Stomach (tissue), 19 donors: ENCODE measurements at places on chromosomes 4 and X. TPM values are rescaled to one million over a fixed set of nuclear protein-coding genes. Genes with fewer than 3 reads are reported as not detected.

DNA sequence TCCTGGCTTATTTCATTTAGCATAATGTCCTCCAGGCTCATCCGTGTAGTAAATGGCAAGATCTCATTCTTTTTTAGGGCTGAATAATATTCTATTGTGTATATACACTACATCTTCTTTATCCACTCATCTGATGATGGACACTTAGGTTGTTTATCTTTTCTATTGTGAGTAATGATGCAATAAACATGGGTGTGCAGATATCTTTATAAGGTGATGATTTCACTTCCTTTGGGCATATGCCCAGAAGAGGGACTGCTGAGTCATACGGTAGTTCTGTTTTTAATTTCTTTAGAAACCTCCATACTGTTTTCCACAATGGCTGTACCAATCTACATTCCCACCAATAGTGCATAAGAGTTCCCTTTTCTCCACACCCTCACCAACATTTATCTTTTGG, 317.6 kb upstream of the CNKSR2 start:
- no peaks in the 10 kb centered on the region for H3K27me3 ChIP-seq
- H3K36me3 ChIP-seq = no peaks in the 10 kb centered on the region

GRCh38 chr4:71294301-71294700, 44.5 kb upstream of the SLC4A4 start:
- no peak for DNase-seq
- no peak overlapping the region for H3K4me3 ChIP-seq
- no peaks in the 10 kb centered on the region for H3K27me3 ChIP-seq
- peaks cover 24% of the 10 kb centered on the region for H3K4me1 ChIP-seq
- H3K36me3 ChIP-seq = no peaks in the 10 kb centered on the region

GRCh38 chr4:59855630-59856352, 1344.3 kb upstream of the ADGRL3 start:
- no peak overlapping the region for H3K4me3 ChIP-seq
- no peaks in the 10 kb centered on the region for H3K4me1 ChIP-seq
- no peak for DNase-seq

- no peaks in the 10 kb centered on the region for H3K36me3 ChIP-seq
- H3K4me3 ChIP-seq = peak overlapping the region; percentile 31
- no peaks in the 10 kb centered on the region for H3K27me3 ChIP-seq
- H3K4me1 ChIP-seq = no peaks in the 10 kb centered on the region
- H3K27ac ChIP-seq = peak overlapping the region; percentile 67
Measured at GRCh38 chrX:136780241-136780640, 491 bp downstream of the ARHGEF6 start.

DNA sequence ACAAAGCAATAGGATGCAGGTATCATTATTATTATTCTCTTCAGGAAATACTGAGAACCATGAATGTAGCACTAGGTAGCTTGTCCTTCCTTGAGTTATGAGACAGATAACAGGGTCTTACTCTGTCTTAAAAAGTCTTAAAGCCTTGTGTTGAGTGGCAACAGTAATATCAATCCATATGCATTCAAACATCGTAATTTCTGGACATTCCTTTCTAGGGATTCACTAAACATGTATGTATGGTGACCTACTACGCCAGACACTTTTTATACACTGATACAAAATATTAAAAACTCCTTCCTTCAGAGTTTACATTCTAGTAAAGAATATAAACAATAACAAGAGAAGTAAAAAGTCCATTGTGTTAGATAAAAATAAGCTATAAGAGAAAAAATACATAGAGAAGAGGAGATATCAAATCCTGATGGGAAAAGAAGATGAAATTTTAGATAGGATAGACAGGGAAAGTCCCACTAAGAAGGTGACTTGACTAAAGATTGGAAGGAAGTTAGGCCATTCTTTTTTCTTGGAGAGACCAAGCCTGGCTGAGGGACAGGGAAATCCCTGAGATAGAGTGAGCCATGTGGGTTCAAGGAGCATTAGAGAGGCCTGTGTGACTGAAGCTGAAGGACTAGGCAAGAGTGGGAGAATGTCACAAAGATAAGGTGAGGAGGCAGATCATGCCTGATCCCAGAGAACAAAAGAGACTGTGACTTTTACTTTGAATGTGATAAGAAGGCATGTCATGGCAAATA, 5.0 kb upstream of the DDX60L start:
- H3K4me1 ChIP-seq = no peaks in the 10 kb centered on the region
- no peak overlapping the region for H3K27ac ChIP-seq
- no peak overlapping the region for H3K4me3 ChIP-seq
- H3K27me3 ChIP-seq = no peaks in the 10 kb centered on the region
- no peaks in the 10 kb centered on the region for H3K36me3 ChIP-seq

- H3K4me1 ChIP-seq = peaks cover 4% of the 10 kb centered on the region
- H3K27me3 ChIP-seq = no peaks in the 10 kb centered on the region
- DNase-seq = no peak
- no peak overlapping the region for H3K4me3 ChIP-seq
Measured at GRCh38 chr4:99361899-99362275, 9.3 kb upstream of the ADH1C start.

DNA sequence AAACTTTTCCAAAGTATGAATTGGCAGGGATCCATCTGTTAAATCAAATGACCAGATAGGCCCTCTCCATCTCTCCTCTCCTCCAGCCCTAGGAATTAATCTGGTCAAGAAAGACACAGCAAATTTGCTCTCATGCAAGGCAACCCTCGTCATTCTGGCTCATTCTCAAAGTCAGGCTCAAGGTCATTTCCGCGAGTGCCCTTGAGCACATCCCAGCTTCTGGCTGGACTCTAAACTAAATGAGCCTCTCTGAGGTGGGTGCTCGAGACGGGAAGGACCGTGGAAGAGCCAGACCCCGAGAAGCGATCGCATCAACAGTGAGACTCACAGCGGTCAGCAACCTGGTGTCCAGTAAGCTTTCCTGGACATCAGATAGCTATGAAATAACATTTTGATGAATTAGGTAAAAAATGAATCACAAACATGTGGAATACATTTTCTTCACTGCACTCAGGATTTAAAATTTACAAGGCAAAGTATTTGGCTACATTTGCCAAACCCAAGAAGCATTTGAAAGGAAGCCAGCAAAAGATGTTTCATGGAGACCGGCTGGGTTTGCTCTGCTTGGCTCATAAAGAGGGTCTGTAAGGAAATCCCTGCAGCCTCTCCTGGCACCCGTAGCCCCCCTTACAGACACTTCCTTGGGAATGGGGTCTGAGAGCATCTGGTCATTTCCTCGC, 121.0 kb downstream of the ENPP6 start:
- peak overlapping the region; percentile 39 for H3K4me3 ChIP-seq
- DNase-seq = peak; percentile 79
- H3K36me3 ChIP-seq = no peaks in the 10 kb centered on the region
- H3K27me3 ChIP-seq = no peaks in the 10 kb centered on the region
- no peak overlapping the region for H3K27ac ChIP-seq

GRCh38 chr4:37451656-37452055, 207.1 kb downstream of the NWD2 start:
- H3K27ac ChIP-seq = no peak overlapping the region
- peaks cover 8% of the 10 kb centered on the region for H3K27me3 ChIP-seq
- no peak for DNase-seq
- peaks cover 7% of the 10 kb centered on the region for H3K4me1 ChIP-seq
- H3K4me3 ChIP-seq = no peak overlapping the region
- no peaks in the 10 kb centered on the region for H3K36me3 ChIP-seq

C4orf54 gene
- not detected for total RNA-seq
